ENCODE measurements at places on chromosomes 16 and 17.

DNA sequence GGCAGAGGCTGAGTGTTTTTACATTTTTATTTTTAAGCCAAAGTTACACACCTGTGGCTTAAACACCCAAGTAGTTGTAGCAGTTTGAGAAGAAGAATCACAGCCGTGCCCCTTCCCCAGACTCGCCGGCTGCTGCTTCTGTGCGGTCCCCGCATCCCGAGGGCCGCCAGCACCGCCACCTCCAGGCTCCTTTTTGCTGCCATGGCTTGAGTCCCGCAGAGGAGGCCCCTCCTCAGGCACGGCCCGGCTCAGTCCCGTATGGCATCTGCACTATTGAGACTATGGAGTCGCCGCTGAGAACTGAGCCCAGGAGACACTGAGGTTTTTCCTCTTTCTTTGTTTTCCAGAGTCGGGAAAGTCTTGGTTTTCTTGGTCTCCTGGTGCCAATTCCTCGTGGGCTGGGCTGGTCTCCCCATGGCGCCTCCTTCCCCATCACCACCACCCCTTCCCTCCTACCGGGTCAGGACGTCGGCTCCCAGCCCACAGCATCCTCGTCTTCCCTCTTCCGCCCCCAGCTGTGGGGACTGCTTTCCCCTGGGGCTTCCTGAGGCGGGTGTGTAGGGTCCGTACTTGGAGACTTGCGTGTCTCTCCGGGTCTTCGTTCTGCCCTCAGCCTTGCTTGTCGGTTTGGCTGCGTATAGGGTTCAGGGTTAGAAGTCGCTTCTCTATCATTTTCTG, 32.6 kb upstream of the CDH15 start:
- no peak for DNase-seq

DNA sequence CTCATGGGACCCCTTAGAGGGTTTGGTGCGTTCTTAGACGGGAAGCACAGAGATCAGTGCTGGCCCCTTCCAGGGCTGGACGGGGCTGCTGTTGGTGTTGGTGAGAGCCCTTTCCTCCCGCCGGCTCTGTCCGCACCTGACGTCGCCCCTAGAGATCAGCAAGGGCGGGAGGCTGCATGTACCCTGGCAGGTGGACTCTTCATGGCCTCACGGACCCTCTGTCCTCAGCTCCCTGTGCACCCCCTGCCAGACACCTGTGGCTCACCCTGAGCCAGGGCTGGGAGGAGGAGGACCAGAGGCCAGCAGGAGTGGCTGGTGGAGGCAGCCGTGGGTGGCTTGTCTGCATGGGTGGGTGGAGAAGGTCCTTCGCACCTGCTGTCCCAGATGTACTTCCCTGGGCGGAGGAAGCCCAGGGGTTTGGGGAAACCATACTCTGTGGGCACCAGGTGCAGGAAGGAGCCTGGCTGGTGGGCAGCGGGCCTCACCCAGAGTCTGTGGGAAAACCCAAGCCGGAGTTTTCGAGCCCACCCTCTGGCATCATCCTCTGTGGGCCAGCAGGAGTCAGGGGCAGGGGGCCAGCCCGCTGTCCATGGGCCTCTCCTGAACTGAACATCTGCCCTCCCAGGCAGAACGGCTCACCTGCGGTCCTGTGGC, 348.6 kb downstream of the SEC14L1 start:
- no peak for DNase-seq

- DNase-seq: peak; percentile 35
These were observed 61.4 kb upstream of the PLCG2 start for GRCh38 chr16:81717662-81718189.

DNA sequence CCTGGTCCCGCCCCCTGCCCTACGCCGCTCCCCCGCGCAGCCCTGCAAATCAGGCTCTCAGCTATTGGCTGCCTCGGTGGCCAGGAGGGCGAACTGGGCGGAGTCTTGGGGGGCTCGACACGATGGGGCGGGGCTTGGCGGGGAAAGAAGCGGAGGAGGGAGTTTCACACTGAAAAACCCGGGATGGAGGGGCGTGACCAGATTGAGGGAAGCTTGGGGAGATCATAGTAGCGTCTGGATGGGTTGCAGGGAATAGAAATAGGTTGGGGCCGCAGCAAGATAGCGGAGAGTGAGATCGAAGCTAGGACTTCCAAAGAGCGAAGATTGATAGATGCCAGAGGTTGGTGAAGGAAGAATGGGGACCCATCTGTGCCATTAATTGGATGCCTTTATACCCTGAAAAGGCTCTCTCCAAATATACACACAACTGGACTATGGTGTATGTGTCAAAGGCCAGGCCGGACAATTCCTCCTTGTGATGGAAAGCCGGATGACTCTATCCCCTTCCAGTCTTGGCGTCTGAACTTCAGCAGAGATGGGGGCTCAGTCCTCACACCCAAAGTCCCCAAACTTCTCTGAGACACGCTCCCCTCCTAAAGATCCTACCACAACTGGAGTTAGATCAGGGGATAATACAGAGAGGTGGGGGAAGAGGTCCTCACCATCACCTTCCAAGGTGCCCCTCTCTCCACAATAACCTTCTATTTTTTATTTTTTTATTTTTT, 376 bp upstream of the STAC2 start:
- DNase-seq: peak; percentile 58

- DNase-seq: no peak
These were observed 2.1 kb upstream of the MMP2 start for GRCh38 chr16:55476625-55477533.
